ENCODE measurements at places on chromosomes 16 and 17.

DNA sequence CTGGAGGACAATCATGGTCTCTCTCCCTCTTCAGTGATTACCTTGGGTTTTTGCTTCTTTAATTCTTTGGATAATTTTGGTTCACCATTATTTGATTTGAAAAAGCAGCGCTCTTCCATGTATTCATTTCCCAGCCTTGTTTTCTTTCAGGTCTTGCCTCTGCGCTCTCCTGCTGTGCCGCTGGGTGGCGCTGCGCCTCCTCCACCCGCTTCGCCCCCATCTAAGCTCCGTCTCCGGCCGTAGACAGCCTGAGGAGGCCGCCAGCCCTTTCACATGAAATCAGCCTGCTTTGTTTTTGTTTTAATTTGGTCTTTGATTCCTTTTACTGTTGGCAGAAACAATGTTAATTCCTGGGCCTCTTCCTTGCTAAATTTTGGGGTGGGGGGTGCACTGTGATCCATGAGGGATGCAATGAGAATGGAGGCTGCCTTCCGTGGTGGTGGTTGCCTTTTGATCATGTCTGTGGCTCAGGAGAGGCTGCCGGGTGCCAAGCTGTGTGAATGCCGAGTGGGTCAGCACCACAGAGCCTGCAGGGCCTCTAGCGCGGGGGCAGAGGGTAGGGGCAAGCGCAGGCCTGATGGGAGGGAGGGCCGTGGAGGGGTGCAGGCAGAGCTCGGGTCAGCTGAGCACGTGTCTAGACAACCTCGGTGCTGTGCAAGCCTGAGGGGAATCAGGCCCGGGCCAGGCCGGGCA, 64.1 kb downstream of the PLD6 start:
- DNase-seq, result peak; percentile 6

- DNase-seq, result no peak
Observed at GRCh38 chr16:28473714-28474265, 1.7 kb upstream of the NPIPB7 start.

GRCh38 chr17:19781488-19782458, 33.7 kb upstream of the ALDH3A1 start:
- DNase-seq, result no peak

GRCh38 chr16:19781226-19781625, 63.2 kb downstream of the IQCK start:
- DNase-seq, result no peak

DNA sequence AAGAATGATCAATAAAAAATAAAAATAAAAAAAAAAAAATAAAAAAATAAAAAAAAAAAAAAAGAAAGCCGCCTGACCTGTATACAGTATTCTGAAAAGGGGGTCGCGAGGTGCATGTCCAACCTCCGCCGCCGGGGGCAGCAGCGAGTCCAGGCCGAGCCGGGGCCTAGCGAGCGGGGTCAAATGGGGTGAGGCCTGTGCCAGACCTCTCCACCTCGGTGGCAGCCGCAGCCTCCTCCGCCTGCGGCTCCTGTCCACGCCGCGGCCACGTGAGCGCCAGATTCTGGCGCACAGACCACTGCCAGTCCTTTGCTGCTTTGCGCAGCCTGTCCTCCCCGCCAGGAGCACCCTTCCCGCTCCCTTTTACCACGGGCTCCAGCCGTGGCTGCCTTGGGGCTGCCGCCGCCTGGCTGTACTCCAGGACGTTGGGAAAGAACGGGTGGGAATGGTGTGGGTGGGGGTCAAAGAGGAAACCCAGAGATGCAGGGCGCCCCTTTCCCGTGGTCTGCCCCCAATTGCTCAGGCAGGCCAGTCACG, 2.4 kb upstream of the BCKDK start:
- peak; percentile 80 for DNase-seq

Data from effector CD8-positive, alpha-beta T cell (primary cell).